ENCODE measurements at places on chromosomes 2 and 18.

GRCh38 chr18:41618147-41618546, 336.9 kb upstream of the PIK3C3 start:
- no peak for DNase-seq

GRCh38 chr18:41569867-41570266, 385.2 kb upstream of the PIK3C3 start:
- DNase-seq: no peak

DNA sequence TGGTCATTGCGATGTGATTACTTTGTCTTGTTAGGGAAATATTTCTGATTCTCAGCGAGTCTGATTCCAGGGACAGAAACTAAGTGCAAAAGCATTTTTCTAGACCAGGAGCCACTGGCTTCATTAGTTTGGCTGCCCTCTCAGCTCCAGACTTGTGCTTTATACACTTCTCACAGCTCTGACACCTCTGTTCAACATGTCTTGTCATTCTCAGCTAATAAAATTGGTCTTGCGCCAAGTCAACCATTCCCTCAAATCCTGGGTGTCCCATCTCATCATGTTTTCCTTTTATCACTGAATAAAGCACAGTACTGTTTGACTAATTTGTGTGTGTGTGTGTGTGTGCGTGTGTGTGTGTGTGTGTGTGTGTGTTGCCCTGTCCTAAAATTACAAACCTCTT, 215.5 kb upstream of the EPHA4 start:
- no peak for DNase-seq

- DNase-seq: no peak
These were observed 72.0 kb downstream of the INPP5D start for GRCh38 chr2:233131936-233132720.

GRCh38 chr2:99701503-99701902, 211.7 kb upstream of the REV1 start:
- DNase-seq: no peak

DNA sequence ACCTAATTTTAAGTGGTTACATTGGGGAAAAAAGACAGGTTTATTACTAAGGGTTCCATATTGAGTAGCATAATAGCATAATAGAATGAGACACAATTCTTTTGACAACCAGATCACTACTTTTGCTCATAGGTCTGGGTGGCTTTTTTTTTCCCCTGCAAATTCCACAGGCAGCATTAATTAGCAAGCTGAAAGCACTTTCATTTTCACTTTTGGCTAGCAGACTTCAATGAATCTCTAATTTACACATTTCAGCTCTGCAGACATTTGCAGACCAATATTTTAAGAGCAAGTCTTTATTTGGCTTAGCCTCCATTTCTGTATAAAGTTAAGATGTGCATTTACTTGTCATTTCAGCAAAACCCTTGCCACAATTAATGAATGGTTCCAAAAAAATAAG, 185.5 kb downstream of the NOL4 start:
- no peak for DNase-seq

- DNase-seq: no peak
These were observed 743 bp downstream of the XPO1 start for GRCh38 chr2:61537277-61537949.

- DNase-seq: no peak
These were observed 1.9 kb downstream of the CTLA4 start for GRCh38 chr2:203869223-203870042.

DNA sequence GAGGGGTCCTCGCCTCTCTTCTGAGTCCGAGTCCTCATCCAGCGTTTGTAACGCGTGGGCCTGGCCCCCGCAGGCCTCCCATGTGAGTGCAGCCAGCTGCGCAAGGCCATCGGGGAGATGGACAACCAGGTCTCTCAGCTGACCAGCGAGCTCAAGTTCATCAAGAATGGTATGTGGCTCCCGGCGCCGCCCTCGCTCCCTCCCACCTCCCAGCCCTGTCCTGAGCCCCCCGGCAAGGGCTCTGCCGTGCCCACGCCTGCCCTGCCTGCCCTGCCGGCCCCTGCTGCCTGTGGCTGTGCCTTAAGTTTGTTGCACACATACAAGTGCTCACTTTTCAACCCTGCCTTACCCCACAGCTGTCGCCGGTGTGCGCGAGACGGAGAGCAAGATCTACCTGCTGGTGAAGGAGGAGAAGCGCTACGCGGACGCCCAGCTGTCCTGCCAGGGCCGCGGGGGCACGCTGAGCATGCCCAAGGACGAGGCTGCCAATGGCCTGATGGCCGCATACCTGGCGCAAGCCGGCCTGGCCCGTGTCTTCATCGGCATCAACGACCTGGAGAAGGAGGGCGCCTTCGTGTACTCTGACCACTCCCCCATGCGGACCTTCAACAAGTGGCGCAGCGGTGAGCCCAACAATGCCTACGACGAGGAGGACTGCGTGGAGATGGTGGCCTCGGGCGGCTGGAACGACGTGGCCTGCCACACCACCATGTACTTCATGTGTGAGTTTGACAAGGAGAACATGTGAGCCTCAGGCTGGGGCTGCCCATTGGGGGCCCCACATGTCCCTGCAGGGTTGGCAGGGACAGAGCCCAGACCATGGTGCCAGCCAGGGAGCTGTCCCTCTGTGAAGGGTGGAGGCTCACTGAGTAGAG, 14.4 kb upstream of the ALLC start:
- no peak for DNase-seq
